ENCODE measurements at places on chromosomes 12 and 14. TPM values are rescaled to one million over a fixed set of nuclear protein-coding genes. Genes with fewer than 3 reads are reported as not detected.

- H3K4me1 ChIP-seq, result peaks cover 7% of the 10 kb centered on the region
- peaks cover 5% of the 10 kb centered on the region for H3K36me3 ChIP-seq
- H3K4me3 ChIP-seq, result no peak overlapping the region
- DNase-seq, result no peak
- no peak overlapping the region for H3K27ac ChIP-seq
Observed at GRCh38 chr14:92785667-92786426, 8.3 kb upstream of the GOLGA5 start.

- H3K4me1 ChIP-seq, result no peaks in the 10 kb centered on the region
- no peak overlapping the region for H3K4me3 ChIP-seq
- H3K36me3 ChIP-seq, result no peaks in the 10 kb centered on the region
- DNase-seq, result no peak
- H3K27ac ChIP-seq, result no peak overlapping the region
Observed at GRCh38 chr14:101333335-101334280, 227.7 kb upstream of the DIO3 start.

C3AR1 gene
- total RNA-seq, result 0.11 TPM

DNA sequence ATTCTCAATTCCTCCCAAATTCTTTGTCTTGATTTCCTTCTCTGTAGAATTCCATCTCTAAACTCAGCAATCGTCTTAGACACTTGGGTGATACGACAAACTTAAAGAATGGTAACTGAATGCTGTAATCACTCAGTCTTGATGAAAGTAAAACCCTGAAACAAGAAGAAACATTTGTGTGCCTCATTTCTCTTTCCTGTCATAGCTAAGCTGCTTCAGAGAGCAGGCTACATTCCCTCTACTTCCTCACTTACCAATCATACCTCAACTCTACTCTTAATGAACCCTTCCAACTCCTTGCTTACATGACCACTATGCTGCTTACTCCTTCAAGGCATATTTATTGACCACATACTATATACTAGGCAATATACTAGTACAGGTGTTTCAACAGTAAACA lies 8.3 kb downstream of the MAP4K5 start:
- peaks cover 9% of the 10 kb centered on the region for H3K36me3 ChIP-seq
- peaks cover 55% of the 10 kb centered on the region for H3K4me1 ChIP-seq
- peak overlapping the region; percentile 67 for H3K27ac ChIP-seq
- H3K27me3 ChIP-seq, result no peaks in the 10 kb centered on the region
- peak overlapping the region; percentile 2 for H3K4me3 ChIP-seq

HPD gene
- not detected for total RNA-seq

GRCh38 chr12:2796187-2796666 lies 1.5 kb downstream of the FKBP4 start:
- no peak for DNase-seq
- peaks cover 53% of the 10 kb centered on the region for H3K36me3 ChIP-seq
- H3K27me3 ChIP-seq, result no peaks in the 10 kb centered on the region
- peak overlapping the region; percentile 89 for H3K4me3 ChIP-seq
- peak overlapping the region; percentile 79 for H3K27ac ChIP-seq

Measured in activated B cell treated with CpG ODN at 0.5 μM for 24 hours (primary cell).